ENCODE measurements at places on chromosomes 3 and 15.

DNA sequence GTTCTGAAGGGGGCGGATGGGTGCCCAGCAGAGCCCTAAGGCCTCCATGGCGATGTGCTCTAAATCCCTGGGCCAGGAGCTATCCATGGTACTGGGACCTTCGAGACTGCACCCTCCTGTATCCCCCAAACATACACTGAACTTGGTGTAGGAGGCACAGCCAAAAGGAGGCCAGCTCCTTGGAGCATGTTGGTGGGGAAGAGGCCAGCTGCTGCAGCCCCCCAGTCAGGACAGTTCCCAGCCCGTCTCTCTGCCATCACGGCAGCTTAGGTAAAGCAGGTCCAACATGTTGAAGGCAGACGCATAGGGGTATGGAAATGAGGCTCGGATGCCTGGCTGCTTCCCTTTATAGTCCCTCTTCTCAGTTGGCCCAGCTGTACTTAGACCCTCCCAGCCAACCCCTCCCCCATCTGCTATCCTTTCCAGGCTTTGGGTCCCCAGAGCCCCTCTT is 1.8 kb downstream of the CAMKV start:
- DNase-seq = no peak

- no peak for DNase-seq
Measured at GRCh38 chr15:35713733-35714132, 167.8 kb upstream of the DPH6 start.

DNA sequence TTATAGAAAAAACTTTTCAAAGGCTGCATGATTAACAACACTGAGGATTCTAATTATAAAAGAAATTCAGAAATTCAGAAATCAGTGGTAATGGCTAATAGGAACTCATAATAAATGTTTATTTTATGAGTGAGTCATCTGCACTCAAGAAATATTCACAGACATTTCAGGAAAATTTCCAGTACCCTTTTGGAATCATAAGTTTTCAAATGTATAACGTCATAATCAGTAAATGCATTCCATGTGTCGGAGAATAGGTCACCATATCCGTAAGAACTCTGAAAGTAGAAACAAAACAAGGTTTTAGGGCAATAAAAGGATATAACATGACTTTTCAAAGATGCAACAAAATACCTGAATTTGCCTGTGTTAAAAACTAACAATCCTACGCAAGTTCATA is 24.7 kb downstream of the EOGT start:
- DNase-seq = no peak

GRCh38 chr3:29227307-29227706 is 53.6 kb upstream of the RBMS3 start:
- DNase-seq = no peak

DNA sequence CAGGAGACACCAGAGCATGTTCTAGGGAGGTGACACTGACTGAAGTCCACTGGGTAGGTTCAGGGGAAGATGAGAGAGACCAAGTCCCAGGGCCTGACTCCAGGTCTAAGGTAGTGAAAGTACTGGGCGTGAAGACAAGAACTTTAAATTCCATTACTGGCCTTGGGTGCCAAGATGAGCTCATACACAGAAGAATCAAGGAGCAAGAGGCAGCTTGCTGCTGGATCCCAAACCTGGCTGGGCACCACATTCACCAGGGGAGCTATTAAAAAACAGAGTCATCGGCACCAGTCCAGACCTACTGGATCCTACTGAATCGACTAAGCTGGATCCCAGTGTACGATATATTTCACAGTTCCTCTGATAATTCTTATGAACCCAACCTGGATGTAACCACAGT is 42.1 kb upstream of the ATG7 start:
- no peak for DNase-seq

- no peak for DNase-seq
Measured at GRCh38 chr15:92409521-92409920, 15.8 kb downstream of the ST8SIA2 start.

DNA sequence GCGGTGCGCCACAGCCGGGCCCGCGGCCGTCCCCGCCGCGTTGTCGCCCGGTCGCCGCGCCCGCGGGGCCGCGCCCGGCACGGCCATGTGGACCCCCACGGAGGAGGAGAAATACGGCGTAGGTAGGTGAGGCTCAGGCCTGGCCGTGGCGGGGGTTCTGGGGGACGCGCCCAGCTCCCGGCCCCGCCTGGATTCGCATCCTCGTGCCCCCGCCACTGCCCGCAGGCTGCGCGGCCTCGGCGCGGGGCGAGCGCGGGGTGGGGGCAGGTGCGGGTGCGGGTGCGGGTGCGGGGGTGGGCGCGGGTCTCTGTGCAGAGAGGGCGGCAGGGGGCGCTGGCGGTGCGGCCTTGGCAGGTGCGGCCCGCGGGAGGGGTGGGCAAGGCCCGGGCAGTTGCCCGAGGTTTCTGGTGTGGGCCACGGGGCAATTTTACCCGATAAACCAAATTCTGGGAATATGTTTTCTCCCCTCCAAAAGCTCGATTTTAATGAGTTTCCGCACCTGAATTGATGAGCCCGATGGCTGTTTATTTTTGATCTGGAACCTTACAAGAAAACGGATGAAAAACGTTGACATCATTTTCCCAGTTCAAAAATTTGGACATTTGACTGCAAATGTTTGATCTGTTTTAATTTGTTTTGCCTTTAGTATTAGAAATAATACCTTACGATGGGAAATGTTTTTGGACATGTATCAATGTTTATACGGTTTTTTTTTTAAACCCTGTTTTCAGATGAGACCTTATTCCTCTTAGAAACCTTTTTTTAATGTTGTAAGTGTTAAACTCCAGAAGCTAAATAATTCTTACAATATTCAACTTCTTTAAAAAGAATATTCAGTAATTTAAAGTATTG is 678 bp downstream of the DOCK3 start:
- no peak for DNase-seq

GRCh38 chr3:102745881-102746280 is 311.1 kb downstream of the ZPLD1 start:
- DNase-seq = no peak

GRCh38 chr3:184380185-184380626 is 352 bp downstream of the CHRD start:
- DNase-seq = no peak

GRCh38 chr15:39959411-39959810 is 25.5 kb downstream of the EIF2AK4 start:
- DNase-seq = no peak

- no peak for DNase-seq
Measured at GRCh38 chr3:31996195-31996594, 14.6 kb downstream of the ZNF860 start.

- no peak for DNase-seq
Measured at GRCh38 chr3:49171775-49172500, 540 bp downstream of the KLHDC8B start.

GRCh38 chr3:23869977-23870662 is 46.7 kb downstream of the NKIRAS1 start:
- no peak for DNase-seq

DNA sequence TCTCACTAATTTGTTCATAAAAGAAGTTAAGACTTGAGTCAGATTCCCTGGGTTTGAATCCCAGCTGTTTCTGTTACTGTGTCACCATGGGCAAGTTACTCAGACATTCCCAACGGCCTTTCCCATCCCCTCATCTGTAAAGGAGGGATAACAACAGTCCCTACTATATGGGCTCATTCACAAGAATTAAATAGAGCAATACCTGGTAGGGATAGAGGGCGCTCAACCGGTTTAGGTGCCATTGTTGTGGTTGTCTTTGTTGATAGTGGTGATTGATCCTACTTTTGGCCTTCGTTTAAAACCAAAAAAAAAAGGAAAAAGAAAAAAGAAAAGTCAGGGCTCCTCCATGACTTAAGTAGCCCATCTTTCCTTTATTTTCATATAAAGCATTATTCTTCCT is 563.1 kb downstream of the GRM7 start:
- DNase-seq = no peak

GRCh38 chr3:189712906-189713483 is 81.8 kb downstream of the TP63 start:
- no peak for DNase-seq

GRCh38 chr3:46862369-46863025 is 747 bp downstream of the MYL3 start:
- DNase-seq = no peak

DNA sequence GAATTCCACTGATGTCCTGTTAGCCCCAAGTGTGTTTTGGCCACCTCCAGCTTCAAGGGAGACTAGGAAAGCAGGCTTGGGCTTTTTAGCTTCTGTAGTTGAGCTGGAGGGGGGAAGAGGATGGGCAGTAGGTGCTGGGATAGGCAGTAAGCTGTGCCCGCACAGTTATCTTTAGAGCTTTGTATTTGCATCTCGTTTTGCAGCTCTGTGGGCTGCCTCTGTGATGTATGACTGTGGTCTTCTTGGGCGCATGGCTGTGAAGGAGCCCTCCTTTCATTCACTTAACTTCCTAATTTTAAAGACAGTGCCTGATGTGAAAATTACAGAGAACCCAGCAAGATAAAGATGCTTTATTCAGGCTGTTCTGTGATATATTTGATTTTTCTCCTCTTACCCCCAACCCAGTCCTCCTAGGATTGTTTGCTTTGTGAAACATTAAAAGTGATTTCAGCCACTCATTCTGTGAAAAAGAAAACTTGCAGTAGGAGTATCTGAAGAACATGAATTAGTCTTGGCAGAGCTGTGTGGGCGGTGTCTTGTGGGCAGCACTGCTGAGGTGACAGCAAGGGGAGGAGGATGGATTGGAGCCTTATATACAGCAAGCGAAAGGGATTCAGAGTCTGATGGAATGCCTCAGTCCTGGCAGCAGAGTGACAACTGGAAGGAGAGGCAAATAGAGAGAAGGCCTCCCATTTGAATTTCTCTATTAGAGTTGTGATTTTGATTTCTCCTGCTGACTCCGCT is 74.3 kb downstream of the LARS2 start:
- DNase-seq = no peak

DNA sequence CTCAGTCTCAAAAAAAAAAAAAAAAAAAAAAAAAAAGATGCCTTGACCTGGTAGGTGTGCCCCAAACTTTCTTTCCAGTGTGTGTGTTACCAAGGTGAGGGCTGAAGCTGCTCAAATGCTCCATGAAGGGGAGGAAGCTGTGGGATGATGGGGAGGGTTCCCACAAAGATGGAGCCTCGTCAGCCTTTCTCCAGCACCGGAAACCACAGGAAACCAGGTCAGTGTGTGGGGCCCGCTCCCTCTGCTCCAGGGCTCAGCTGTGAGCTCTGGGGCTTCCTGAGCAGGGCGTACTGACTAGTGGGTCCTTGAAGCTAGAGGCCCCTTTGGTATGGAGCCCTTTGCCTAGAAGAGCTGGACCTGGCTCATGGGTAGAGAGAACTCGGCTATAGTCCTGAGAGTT is 681 bp upstream of the IL17RE start:
- DNase-seq = no peak

GRCh38 chr3:51932471-51933370 is 9.0 kb downstream of the RRP9 start:
- DNase-seq = no peak

GRCh38 chr15:75640483-75641178 is 607 bp upstream of the IMP3 start:
- DNase-seq = no peak

GRCh38 chr15:74053941-74054529 is 28.3 kb downstream of the GOLGA6A start:
- DNase-seq = peak; percentile 8

- no peak for DNase-seq
Measured at GRCh38 chr15:99996660-99997059, 263.4 kb upstream of the LYSMD4 start.

DNA sequence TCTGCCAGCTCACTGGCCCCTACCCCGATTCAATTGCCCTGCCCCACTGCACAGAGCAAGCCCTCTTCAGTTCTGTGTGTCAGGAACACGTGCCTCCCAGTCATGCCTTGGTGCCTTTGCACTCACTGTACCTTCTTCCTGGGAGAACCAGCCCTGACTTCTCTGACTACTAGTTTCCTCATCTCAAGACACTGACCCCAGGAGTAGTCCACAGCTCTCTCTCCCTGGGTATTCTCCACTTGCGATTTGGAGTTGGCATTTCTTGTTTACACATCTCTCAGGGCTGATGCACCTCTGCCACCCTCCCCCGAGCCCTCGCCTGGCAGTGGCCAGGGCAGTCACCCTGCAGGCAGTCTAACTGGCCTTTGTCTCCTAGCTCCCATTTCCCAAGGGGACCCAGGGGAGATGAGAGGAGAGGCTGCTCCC is 5.7 kb downstream of the CISH start:
- no peak for DNase-seq

DNA sequence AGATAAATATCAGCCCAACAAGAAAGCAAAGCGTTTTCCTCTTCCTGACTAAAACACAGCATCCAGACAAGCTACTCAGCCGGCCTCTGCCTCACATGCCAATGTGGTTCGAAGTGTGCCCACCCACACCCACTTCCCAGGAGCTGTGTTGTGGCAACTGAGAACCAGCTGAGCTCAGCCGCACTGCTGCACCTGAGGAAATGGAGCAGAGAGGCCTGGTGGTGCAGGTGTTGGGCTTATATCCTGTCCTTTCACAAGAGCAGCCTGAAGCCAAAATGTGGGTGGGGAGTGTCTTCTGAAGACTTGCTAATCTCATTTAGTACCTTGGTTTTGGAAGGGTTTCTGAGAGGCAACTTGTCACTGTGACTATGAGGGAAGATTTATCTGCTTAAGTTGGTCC is 23.0 kb upstream of the RETNLB start:
- no peak for DNase-seq

DNA sequence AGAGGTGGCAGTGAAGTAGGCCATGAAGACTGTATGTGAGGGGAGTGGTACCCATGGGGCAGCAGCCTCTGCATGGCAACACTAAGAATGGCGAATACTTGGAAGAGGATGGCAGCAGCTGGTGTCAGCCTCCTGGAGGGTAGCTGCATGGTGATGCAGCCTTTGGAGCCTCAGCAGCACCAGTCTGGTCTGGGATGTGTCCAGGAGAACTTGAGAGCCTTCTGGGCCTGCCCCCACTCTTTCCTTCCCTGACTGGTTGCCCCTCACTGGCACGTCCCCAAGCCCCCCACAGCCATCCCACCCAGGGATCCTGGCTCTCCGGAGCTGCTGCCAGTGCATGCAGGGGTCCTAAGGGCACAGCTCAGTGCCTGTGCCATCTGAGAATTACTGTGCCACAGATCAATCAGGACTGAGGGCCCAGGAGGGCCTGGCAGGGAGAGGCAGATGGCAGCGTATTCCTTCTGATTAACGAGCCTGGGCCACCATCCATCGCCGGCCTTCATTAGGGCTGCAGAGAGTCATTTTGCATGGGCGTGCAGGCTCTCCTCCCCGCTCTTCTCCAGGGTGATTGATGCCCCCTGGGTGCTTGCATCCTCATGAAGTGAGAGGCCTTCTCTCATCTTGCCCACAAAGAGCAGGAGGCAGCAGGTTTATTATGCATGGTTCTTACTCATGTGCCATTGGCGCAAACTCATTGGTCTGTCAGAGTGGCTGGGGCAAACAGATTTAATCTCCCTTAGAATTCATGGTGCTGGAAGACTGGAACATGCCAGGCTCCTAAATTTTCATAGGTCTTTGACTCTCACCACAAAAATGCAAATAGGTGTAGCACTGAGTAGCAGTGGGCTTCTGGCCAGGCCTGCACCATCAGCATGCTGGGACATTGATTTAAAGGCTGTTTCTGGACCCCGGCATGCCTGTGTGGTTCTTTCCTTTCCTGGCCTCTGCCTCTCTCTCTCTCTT is 116.8 kb downstream of the EPHB1 start:
- DNase-seq = no peak

DNA sequence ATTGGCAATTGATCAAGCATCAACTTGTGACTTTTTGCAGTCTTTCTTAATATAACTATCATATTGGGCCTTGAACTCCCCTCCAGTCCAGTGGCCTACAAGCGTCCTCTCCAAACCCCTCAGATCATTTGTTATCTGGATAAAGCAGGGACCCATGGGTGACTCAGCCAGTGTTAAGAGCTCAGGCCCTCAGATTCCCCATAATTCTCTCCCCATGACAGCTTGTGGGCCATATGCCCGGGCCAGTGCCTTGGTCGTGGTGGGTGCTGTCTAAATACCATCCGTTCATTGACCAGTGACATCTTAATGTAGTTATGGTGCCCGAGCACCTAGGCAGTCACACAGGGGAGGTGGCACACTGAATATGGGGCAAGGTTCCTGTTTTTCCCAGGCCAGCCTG is 18.1 kb downstream of the MCF2L2 start:
- no peak for DNase-seq

Measured in T1000 (cell line).